ENCODE measurements at places on chromosomes 6 and 20. TPM values are rescaled to one million over a fixed set of nuclear protein-coding genes. Genes with fewer than 3 reads are reported as not detected.
A peak's percentile ranks its signal among the peaks of the same experiment; 100 is the strongest.

The BPI gene
- not detected for total RNA-seq

DNA sequence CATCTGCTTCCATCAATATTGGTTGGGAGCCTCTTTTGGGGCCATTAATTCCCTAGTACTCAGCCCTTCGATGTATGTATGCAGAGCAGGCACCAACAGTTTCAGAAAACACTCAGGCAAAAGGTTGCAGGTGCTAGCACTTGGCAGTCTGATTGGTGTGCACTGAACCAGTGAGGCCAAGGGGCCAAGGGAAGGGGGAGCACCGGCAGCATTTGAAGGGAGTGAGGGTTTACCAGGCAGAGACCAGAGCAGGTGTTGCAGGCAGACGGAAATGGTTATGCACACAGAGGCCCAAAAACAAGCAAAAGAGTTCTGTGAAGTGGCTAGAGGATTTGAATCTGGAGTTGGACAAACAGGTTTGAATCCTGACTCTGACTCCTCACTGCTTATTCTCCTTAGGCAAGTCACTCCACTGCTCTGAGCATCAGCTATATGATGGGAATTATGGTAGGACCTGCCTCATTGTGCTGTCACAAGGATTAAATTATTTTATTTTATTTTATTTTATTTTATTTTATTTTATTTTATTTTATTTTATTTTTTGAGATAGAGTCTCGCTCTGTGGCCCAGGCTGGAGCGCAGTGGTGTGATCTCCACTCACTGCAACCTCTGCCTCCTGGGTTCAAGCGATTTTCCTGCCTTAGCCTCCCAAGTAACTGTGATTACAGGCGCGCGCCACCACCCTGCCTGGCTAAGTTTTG, 58.1 kb upstream of the SHLD1 start:
- no peak for DNase-seq
- no peak overlapping the region for H3K4me3 ChIP-seq
- no peak overlapping the region for H3K27ac ChIP-seq
- H3K4me1 ChIP-seq, result no peaks in the 10 kb centered on the region

GRCh38 chr6:38057994-38058393, 238.5 kb downstream of the ZFAND3 start:
- no peak overlapping the region for H3K27ac ChIP-seq
- H3K27me3 ChIP-seq, result no peaks in the 10 kb centered on the region
- no peaks in the 10 kb centered on the region for H3K36me3 ChIP-seq

GRCh38 chr6:134451529-134451928, 133.6 kb upstream of the SGK1 start:
- H3K36me3 ChIP-seq, result no peaks in the 10 kb centered on the region
- no peak overlapping the region for H3K27ac ChIP-seq
- H3K4me1 ChIP-seq, result no peaks in the 10 kb centered on the region

- H3K27ac ChIP-seq, result no peak overlapping the region
- no peaks in the 10 kb centered on the region for H3K27me3 ChIP-seq
- no peak for DNase-seq
- no peaks in the 10 kb centered on the region for H3K36me3 ChIP-seq
- H3K4me3 ChIP-seq, result no peak overlapping the region
Measured at GRCh38 chr6:98724537-98724936, 109.8 kb upstream of the POU3F2 start.

GRCh38 chr6:15248451-15249370, 2.8 kb downstream of the JARID2 start:
- H3K27ac ChIP-seq, result peak overlapping the region; percentile 81
- H3K27me3 ChIP-seq, result no peaks in the 10 kb centered on the region
- H3K4me1 ChIP-seq, result no peaks in the 10 kb centered on the region
- DNase-seq, result peak; percentile 98
- no peaks in the 10 kb centered on the region for H3K36me3 ChIP-seq
- H3K4me3 ChIP-seq, result peak overlapping the region; percentile 46

The SLC25A27 gene
- total RNA-seq, result 7.1 TPM

The RAET1G gene
- total RNA-seq, result 0.27 TPM

- no peak overlapping the region for H3K4me3 ChIP-seq
- H3K36me3 ChIP-seq, result no peaks in the 10 kb centered on the region
- no peak for DNase-seq
- no peaks in the 10 kb centered on the region for H3K27me3 ChIP-seq
Measured at GRCh38 chr6:25713824-25714223, 40.7 kb upstream of the SLC17A4 start.

GRCh38 chr20:57594092-57594951, 25.9 kb downstream of the ZBP1 start:
- no peak overlapping the region for H3K4me3 ChIP-seq
- no peak overlapping the region for H3K27ac ChIP-seq
- peaks cover 12% of the 10 kb centered on the region for H3K4me1 ChIP-seq

The TSBP1 gene
- total RNA-seq, result not detected

DNA sequence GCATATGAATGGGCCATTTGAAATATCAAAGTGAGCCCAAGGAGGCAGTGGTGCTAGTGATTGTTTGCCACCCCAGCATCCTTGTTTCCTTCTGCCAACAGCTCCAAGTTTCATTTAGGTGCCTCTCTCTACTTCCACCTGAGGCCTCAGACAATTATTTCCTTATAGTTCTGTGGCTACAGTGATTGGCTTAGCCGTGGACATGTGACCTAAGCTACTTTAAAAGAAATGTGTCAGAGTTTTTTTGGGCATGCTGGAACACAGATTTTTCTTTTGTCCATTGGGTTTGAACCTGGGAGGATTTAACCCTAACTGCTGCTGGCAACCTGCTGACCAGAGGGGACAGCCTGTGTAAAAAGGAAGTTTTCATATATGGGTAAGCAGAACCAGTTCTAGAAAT, 319.4 kb downstream of the CD109 start:
- no peak overlapping the region for H3K27ac ChIP-seq
- H3K27me3 ChIP-seq, result no peaks in the 10 kb centered on the region
- no peak for DNase-seq
- no peaks in the 10 kb centered on the region for H3K36me3 ChIP-seq

GRCh38 chr20:48595495-48596333, 232.1 kb downstream of the PREX1 start:
- no peaks in the 10 kb centered on the region for H3K36me3 ChIP-seq
- H3K27me3 ChIP-seq, result no peaks in the 10 kb centered on the region
- DNase-seq, result no peak
- H3K4me1 ChIP-seq, result peaks cover 6% of the 10 kb centered on the region

The HMGN4 gene
- 56.0 TPM for total RNA-seq

The ELOVL2 gene
- total RNA-seq, result 0.11 TPM

DNA sequence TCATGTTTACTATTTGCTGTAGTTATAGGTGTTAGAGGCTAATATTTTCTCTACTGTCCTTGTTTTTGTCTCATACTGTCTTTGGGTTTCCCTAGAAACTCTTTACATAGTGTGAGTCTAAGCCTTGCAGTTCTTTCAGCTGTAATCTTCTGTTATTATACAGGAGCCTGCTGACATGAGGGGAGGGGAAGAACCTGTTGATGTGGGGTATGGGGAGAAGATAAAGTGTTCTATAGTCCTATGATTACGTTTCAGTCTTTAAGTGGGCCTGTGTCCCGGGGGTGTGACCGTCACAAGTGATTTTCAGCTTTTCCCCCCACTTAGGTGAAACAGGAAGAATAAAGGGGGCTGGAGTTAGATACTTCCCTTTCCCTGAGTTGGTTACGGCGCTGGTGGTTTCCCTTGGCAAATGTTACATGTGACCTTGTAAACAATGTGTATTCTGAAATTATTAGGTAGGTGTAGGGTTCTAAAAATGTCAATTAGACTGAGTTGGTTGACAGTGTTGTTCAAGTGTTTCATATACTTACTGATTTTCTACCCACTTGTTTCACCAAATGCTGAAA, 41.3 kb downstream of the REV3L start:
- no peaks in the 10 kb centered on the region for H3K27me3 ChIP-seq
- H3K4me3 ChIP-seq, result no peak overlapping the region
- H3K4me1 ChIP-seq, result no peaks in the 10 kb centered on the region
- H3K27ac ChIP-seq, result no peak overlapping the region
- H3K36me3 ChIP-seq, result no peaks in the 10 kb centered on the region
- DNase-seq, result no peak

The HLA-G gene
- total RNA-seq, result 91.3 TPM

Measured in colonic mucosa (tissue), 4 donors.